ENCODE measurements at places on chromosomes 6 and 20.

- DNase-seq, result no peak
Observed at GRCh38 chr6:7546020-7546369, 4.5 kb downstream of the DSP start.

DNA sequence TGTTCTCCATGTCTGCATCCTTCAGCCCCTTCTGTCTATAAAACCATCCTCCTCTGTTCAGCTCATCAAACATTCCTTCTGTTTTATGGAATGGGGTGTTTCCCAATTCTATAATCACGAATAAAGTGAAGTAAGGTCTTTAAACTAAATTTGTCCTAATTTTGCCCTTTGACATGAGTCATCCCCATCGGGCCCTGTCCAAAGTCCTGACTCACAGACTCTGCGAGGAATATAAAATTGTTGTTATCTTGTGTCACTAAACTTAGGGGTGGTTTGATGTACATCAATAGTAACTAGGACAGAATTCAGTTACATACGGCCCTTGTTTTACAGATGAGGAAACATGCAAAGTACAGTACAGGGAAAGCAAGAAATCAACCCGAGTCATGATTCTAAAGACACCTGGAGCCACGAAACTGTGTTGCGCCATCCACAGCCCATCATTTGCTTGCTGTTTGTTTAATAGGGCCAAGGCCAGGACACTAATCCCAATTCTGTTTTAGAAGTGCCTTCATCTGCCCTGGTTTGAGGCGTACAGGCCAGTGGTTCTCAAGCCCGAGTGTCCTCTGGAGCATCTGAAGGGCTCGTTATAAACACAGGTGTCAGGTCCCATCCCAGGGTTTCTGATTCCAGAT is 2.8 kb downstream of the ACSS1 start:
- DNase-seq, result no peak

GRCh38 chr20:3937618-3938017 is 48.4 kb downstream of the PANK2 start:
- no peak for DNase-seq

DNA sequence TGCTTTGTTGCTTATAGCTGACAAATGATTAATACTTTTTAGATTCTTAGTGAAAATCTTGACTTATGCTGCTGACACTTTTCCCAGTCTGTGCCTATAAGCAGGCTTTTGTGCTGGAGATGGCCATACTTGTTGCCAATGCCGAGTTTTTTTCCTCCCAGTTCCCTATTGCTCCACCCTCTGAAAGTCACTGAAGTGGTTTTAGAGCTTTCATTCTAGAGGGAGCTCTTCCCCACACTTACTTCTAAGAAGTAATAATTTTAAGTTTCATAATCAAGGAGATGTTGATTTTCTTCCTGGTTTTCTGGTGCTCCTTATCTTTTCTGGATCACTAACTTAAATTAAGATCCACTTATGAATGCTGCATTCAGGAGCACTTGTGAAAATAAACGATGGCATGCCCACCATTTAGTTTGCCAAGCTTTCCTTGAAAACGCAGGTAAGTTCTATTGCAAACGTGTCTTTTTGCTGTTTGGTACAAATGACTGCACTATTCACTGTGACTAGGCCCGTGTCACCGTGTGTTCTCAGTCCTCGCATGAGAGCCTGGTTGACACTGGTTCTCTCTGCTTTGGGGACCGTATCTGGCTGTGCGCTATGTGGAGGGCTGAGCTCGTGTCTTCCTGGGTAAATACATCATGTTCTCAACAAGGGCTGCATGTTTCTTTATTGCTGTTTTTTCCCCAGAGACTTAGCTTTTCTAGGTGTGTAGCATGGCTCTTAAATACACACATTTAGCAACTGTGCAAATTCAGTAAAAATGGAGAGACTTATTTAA is 50.2 kb downstream of the GFRA4 start:
- DNase-seq, result no peak

GRCh38 chr20:32316667-32317066 is 39.2 kb downstream of the KIF3B start:
- no peak for DNase-seq

GRCh38 chr6:152598901-152599537 is 38.1 kb downstream of the SYNE1 start:
- DNase-seq, result no peak

GRCh38 chr6:11525468-11526155 is 11.9 kb upstream of the TMEM170B start:
- DNase-seq, result no peak

DNA sequence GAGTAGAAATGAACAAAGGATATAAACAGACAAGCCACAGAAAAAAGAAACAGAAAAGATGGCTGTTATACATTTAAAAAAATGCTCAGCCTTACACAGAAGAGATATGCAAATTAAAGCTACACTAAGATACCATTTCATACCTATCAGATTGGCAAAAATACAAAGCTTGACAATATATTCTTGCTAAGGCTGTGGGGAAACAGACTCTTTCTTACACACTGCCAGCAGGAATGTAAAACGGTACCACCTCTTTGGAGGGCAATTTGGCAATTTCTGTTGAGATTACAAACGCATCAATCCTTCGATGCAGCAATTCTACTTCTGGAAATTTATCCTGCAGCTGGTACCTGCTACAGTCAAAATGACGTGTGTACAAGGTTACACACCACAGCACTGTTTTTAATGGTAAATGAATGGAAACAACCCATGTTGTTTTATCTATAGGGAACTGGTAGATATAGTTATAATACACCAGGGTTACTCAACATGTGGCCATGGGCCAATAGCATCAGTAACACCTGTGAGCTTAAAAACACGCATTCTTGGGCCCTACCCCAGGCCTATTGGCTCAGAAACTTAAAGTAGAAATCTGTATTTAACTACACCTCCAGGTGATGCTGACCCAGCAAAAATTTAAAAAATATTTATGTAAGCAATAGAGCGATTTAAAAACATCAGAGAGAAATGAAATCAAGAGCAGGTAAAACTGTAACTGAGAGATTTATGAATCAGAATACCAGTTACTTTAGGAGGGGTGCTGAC is 53.3 kb downstream of the TRAM2 start:
- no peak for DNase-seq

DNA sequence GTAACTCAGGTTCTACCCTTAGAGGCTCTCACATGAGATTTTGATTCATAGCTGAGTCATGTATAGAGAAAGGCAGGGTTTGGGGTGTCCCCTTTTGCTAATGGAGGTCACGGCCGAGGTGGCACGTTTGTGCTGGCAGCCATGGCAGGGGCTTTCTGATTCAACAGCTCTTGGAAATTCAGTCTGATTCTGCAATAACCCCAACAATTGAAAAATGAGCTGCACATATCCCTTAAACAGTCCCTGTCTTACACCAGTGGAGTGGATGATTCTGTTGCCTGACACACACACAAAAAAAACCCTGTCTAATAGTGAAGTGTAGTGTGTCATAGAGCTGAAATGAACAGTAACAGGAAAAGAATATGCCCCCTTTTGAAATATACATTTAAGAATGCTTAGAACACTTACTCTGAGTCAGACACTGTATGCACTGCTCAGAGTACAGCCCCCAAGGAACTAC is 40.4 kb upstream of the ARG1 start:
- DNase-seq, result no peak

GRCh38 chr6:31815025-31815838 is at the start of the genes HSPA1A and HSPA1L:
Gene HSPA1A, plus strand, starts transcription at chr6:31815543. Its CDS starts 214 bp downstream, at chr6:31815757.
Gene HSPA1L, minus strand, starts transcription at chr6:31815283. Its CDS starts 3,311 bp downstream, at chr6:31811972.
- no peak for DNase-seq

DNA sequence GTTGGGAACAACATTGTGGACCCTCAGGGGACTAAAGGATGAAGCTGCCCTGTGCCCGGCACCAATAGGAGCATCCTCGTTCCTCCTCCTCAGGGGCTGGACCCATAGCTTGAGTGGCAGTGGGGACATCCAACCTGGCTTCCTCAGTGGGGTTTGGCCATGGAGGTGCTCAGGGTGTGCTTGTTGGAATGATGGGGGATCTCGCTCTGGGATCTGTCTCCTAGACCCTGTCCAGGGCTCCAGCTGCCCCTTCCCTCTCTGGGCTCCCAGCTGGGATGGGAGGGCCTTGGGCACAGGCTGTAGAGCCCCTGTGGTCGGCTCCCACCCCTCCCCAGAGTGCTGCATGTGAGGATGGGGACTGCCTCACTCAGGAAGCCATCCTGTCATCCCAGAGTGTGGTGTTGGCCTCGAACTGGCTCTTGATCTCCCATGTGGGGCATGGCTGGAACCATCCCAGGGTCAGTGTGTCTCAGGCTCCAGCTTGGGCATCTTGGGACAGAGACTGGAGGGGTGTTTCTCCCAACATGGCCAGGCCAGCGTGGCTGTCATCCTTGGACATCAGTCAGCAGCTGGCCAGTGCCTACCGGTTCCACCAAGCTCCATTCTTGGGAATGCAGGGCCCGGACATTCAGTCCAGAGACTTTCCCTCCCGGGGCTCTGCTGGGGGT is 9.5 kb upstream of the MYT1 start:
- no peak for DNase-seq

DNA sequence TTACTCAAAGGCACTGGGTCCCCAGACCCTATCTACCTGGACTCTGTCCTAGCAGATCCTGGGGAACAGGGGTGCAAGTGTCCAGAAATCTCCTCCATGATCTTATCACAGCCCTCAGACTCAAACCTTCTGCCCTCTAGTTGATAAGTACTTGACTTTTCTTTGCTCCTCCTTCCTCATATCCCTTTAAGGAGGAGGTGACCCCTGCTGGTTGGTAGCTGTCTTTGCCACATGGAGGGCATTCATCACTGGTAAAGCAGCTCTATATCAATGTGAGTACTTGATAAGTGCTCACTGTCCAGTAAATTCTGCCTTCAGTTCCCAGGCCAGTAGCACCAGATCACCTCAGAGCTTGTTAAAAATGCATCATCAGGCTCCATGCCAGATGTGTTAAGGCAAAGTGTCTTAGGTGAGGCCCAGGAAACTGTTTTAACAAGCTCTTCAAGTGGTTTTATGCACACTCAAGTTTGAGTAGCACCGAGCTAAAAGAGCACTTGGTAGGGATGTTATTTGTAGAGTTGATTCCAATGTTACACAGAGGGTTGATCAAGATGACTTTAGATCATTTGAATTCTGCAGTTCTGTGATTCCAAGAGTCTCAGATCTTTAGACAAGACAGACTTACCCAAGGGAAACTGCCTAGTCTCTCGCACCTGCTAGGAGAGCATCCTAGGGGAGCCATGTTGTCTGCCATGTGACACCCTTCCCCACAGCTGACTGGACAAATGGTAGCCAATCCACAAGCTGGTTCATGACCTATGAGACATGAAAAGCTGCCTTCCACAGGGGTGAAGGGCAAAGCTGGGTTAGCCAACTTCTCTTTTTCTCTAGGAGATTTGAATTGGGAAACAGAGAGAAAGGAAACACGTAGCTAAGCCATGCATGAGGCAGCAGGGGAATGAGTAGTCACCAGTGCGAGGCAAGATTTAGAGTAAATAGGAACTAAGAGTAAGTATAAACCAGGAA is 18.6 kb downstream of the TREML2 start:
- no peak for DNase-seq

GRCh38 chr6:38836585-38836984 is 121.5 kb downstream of the DNAH8 start:
- DNase-seq, result no peak

GRCh38 chr20:517221-517620 is 26.4 kb downstream of the CSNK2A1 start:
- DNase-seq, result no peak

- DNase-seq, result no peak
Observed at GRCh38 chr20:4065391-4065844, 50.1 kb upstream of the RNF24 start.

DNA sequence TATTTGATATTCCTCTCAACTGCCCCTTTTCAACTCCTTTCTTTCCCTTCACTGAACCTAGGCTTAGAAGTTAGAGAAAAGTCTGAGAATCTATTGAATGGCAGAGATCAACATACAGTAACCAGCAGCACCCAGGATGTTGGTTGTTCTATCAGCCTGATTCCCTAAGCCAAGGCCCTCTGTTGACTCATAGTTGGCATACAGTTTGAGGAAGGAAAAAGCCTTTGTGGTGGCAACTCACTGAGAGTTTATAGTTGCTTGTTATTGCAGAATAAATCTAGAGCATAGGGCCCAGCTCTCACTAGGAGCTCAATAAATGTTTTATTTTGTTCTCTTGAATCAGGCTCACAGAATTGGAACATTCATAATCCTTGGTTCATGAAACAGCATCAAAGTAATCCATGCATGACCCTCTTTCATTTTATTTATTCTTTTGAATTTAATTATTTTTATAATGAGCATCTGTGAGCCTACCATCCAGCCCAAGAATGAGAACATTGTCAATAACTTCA is 119.1 kb upstream of the ADGRF1 start:
- DNase-seq, result no peak

DNA sequence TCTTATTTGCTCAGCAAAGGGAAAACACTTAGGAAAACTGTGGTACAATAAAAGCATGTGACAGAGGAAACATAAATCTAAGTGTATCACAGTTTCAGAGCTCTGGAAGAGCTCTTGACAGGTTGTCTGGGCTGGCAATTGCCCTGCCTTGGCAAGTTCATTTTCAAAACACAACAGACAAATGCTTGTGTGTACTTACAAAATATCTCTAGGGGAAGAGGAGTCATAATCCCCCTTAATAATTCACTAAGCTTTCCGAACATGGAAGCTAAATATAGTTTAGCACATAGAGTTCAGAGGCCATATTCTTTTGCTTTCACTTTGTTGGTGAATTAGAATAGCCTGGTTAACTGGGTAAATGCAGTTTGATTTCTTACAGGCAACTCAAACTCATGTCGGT is 211.6 kb upstream of the THEMIS start:
- no peak for DNase-seq

- DNase-seq, result no peak
Observed at GRCh38 chr20:19791887-19792286, 33.8 kb downstream of the RIN2 start.

- no peak for DNase-seq
Observed at GRCh38 chr6:97914912-97915311, 631.9 kb upstream of the MMS22L start.

GRCh38 chr6:7218406-7218988 is 94.5 kb downstream of the SSR1 start:
- DNase-seq, result no peak

DNA sequence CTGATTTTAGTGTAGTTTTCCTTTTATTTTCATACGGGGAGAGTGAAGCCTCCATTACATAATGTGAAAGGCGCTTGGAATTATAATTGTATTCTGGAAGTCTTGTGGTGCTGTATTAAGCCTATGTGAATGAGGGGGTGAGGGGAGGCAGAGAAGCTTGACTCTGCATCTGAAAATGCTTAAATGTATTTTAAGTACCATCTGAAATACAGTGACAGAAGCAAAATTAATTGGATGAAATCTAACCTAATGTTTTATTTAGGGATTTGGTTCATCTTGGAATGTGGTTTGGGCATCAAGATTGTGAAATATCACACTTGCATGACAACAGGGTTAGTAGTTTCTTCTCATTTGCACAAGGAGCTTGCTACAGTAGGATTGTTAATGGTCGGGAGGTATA is 41.2 kb downstream of the TMEM200A start:
- DNase-seq, result no peak

DNA sequence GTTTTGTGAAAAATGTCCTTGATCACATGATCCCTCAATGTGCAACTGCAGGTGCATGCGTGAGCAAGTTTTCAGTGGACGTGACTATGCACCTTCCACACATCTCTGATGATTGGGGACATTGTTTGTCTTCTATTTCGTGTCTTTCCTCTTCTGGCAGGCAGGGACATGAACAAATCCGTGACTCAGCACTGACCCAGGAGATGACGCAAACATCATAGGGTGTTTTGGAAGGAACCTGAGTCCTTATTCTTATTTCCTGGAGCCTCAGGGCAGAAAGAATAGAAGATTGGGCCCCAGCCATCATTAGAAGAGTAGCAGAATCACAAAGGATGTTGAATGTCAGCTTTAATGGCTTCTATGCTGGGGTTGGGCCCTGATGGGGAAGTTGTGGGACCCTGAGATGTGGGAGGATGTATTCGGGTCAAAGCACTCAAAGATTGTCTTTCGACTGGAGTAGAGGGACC is 11.9 kb upstream of the SIRPD start:
- no peak for DNase-seq

- DNase-seq, result no peak
Observed at GRCh38 chr20:51549474-51549873, 7.0 kb upstream of the NFATC2 start.

All from activated CD8-positive, alpha-beta memory T cell treated with anti-CD3 and anti-CD28 coated beads for 1 hour (primary cell).